ENCODE measurements at places on chromosomes 12 and 14. TPM values are rescaled to one million over a fixed set of nuclear protein-coding genes. Genes with fewer than 3 reads are reported as not detected.
A peak's percentile ranks its signal among the peaks of the same experiment; 100 is the strongest.

DYRK4 gene
- 57.0 TPM for total RNA-seq

SMAGP gene
- total RNA-seq, result 5.1 TPM

SCN8A gene
- total RNA-seq, result 12.8 TPM

CPNE6 gene
- total RNA-seq, result not detected

MYBPC1 gene
- total RNA-seq, result not detected

NTS gene
- total RNA-seq, result not detected

USP44 gene
- 27.4 TPM for total RNA-seq

ABCD2 gene
- total RNA-seq, result 0.33 TPM

CEP170B gene
- total RNA-seq, result 10.3 TPM

OR6C6 gene
- not detected for total RNA-seq

TMPRSS12 gene
- total RNA-seq, result not detected

ETFBKMT gene
- total RNA-seq, result 4.4 TPM

CARMIL3 gene
- 0.17 TPM for total RNA-seq

EGLN3 gene
- 1.8 TPM for total RNA-seq

FGF23 gene
- total RNA-seq, result not detected

SDS gene
- not detected for total RNA-seq

DNA sequence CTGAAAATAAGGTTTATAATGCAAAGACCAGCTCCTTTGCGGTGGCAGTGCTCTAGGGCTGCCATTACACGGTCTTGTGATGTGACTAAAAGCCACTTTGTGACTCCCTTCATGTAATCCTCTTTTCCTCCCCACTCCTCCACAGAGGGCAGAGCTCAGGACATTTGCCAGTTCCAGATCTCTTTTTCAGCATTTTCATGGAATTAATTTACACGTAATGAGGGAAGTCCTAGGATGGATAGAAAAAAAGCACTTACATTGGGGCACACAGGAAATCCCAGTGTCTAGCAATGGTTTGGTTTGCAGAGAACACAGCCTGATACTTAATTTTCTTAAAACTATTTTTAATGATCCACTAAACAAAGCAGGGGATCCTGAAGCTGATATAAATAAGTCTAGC is 17.5 kb upstream of the ATF1 start:
- DNase-seq, result no peak

- DNase-seq, result no peak
These were observed 307.2 kb downstream of the CACNA1C start for GRCh38 chr12:2359725-2360629.

- peak; percentile 49 for DNase-seq
These were observed 352.0 kb downstream of the BCAT1 start for GRCh38 chr12:24596768-24597388.

DNA sequence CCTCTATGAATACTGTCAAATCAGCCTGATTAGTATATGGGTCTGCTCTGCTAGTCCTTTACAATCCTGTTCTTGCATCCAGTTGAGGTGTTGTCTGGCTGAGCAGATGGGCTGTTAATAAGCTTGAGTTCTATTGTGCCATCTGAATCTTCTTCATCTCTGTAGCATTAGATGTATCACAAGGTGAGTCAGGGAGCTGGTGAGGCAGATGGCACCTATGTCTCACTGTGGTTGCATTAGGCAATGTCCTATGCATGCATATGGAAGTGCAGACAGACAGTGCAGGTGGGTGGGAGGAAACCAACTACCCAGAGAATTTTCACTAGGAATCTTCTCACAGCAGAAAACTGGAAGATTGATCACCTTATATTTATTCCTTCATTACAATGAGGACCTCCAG is 165.7 kb upstream of the STXBP6 start:
- DNase-seq, result no peak

GRCh38 chr12:5185435-5186069 is 141.9 kb downstream of the KCNA5 start:
- DNase-seq, result no peak

- DNase-seq, result peak; percentile 23
These were observed 16.1 kb upstream of the RND1 start for GRCh38 chr12:48881686-48882314.

DNA sequence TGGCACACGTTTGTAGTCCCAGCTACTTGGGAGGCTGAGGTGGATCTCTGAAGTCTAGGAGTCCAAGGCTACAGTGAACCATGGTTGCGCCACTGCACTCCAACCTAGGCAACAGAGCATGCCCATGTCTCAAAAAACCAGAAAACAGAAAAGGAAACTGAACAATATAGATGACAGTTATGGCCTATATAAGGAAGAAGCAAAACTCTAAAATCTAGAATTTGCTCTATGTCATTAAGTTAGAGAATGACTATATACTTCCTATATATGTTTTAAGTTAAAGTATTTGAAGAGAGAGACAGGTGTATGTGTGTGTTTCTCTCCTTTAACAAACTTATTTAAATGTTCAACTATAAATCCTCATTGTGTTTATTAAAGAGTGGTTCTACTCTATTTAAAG is 65.8 kb downstream of the MNAT1 start:
- no peak for DNase-seq

- no peak for DNase-seq
These were observed 116.7 kb upstream of the CAND1 start for GRCh38 chr12:67152451-67152850.

GRCh38 chr12:44889926-44890325 is 13.8 kb upstream of the NELL2 start:
- DNase-seq, result no peak

DNA sequence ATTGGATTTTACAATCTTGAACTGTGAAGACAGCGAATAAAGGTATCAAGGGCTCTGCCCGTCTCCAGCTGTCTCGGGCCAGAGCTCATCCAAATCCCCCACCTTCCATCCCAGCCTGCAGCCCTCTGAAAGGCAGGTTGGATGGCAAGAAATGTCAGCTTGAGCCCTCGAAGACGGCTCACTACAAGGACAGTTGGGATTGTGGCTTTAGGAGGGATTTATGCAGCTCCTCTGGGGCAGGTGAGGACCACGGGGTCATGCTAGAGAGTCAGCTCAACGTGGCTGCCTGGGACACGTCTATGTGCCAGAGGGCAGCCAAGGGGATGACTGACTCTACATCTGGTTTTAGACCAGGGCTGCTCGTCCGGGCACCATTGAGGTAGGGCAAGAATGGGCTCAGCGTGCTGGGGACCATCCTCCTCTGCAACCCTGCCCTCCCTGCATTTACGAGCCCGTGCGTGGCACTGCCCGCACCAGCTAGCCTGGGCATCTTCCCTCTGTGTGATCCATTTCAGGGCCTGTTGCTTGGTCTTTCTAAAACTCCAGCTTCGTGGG is 16.2 kb downstream of the MVK start:
- no peak for DNase-seq

- no peak for DNase-seq
These were observed 604 bp upstream of the ARHGEF25 start for GRCh38 chr12:57610554-57611107.

GRCh38 chr12:10409392-10409791 is at the start of gene KLRC4:
Gene KLRC4, minus strand, starts transcription at chr12:10409757. Its CDS starts 182 bp downstream, at chr12:10409575.
- peak; percentile 3 for DNase-seq

- DNase-seq, result no peak
These were observed 11.4 kb upstream of the ARF6 start for GRCh38 chr14:49881350-49882001.

DNA sequence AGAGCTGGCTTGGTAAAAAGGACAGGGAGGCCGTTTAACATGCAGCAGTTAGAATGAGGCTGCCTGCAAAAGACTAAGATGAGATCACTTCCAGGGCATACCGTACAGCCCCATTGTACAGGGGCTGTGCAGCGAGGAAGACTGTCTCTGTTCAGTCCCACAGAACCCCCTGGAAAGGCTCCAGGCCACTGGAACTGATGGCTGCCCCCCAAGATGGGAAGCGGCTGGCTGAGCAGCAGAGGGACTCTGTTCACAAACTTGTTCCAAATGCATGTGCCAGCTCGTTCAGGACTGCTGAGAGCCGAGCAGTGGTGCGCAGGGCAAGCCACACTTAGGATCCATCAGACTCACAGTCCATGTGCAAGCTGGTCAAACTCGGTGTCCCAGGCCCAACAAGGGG is 82.9 kb downstream of the CHGA start:
- no peak for DNase-seq

DNA sequence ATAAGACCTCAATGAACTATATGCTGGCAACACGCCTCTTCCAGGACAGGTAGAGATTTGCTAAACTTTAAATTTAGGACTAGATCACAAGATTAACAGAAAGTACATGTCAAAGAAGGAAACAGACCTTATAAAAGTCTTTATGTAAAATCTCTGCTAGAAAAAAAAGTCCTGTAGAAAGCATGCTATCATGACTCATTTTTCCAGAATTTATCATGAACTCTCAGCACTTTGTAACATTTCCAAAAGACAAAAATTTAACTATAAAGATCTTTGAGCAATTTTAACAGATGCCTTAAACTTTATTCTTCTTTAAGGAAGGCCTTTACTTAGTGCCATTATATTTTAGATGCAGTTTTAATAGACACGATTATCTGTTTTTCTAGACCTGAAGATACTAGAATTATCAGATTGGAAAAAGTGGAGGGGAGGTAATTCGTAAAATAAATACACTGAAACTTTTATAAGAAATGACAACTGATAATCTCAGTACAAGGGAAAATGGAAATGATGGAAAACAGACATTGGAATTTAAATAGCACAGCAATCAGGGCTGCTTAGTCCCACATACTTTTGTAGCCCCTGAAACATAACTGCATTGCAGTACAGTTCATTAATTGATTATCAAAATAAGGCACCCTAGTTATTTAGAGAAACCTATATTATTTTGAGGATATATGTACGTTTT is 92.0 kb downstream of the TTLL5 start:
- DNase-seq, result peak; percentile 45

- no peak for DNase-seq
These were observed 167.5 kb upstream of the NOVA1 start for GRCh38 chr14:26765301-26765700.

GRCh38 chr14:92473969-92474535 is 39.5 kb upstream of the RIN3 start:
- peak; percentile 24 for DNase-seq

- no peak for DNase-seq
These were observed 787.7 kb upstream of the TMEM132C start for GRCh38 chr12:127479256-127479655.

DNA sequence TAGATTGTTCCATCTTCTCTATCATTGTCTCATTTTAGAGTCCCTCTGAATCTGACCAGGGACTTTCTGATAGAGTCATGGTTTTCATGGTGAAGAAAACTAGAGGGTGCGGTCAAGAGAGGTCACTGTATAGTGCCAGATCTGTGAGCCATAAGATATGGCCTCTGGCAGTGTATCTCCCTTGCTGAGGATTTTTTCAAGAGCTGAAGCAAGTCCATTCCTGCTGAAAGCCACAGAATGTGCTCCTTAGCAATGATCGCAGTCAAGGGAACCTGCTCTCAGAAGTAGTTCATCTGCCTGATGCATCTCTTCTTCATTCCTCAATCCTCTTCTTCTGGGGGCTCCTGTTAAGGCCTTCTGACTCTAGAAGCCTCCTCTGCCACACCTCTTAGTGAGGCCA is 405.2 kb downstream of the EGLN3 start:
- DNase-seq, result no peak

DNA sequence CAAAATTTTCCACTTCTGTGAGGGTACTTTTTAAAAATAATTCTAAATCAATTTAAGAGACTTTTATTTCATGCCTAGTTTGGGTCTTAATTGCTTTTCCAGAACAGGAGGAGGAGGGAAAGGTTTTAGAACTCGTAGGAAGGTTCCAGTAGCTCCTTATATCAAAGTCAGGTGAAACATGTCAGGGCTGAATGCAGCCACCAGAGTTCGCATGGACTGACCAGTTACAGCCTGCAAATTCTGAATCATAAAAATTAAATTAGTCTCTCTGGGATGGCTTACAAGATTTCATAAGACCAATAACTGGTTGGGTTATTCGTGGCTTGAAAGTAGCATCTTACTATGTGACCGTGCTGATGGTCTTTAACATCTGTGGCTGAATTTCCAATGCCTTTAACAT is 397 bp downstream of the BDKRB1 start:
- no peak for DNase-seq

- no peak for DNase-seq
These were observed 9.4 kb downstream of the SERPINA3 start for GRCh38 chr14:94621358-94622134.

GRCh38 chr12:31804185-31804504 is 75.3 kb upstream of the AMN1 start:
- no peak for DNase-seq
